BE2C (cell line): ENCODE measurements at places on chromosomes 16 and 17.

DNA sequence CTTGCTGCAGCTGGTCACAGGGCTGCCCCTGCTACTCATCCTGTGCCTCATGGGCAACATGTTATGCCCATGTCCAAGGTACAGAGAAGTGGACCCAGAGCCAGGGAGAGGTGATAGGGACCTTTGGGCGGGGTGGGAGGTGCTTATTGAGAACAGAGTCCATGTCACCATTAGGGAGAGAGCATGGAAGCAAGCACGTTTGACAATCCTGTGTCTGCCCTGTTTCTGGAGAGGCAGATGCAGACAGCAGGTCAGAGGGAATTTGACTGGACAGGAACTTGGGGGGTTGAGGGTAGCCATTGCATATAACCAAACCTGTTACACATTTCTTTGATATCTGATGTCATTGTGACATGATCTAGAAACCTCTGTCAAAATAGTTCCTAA is 14.3 kb upstream of the ARL4D start:
- DNase-seq: no peak

GRCh38 chr16:84911486-84912216 is 91.9 kb downstream of the CRISPLD2 start:
- no peak for DNase-seq

- DNase-seq: peak; percentile 72
Observed at GRCh38 chr16:22321340-22322001, 24.3 kb downstream of the POLR3E start.

DNA sequence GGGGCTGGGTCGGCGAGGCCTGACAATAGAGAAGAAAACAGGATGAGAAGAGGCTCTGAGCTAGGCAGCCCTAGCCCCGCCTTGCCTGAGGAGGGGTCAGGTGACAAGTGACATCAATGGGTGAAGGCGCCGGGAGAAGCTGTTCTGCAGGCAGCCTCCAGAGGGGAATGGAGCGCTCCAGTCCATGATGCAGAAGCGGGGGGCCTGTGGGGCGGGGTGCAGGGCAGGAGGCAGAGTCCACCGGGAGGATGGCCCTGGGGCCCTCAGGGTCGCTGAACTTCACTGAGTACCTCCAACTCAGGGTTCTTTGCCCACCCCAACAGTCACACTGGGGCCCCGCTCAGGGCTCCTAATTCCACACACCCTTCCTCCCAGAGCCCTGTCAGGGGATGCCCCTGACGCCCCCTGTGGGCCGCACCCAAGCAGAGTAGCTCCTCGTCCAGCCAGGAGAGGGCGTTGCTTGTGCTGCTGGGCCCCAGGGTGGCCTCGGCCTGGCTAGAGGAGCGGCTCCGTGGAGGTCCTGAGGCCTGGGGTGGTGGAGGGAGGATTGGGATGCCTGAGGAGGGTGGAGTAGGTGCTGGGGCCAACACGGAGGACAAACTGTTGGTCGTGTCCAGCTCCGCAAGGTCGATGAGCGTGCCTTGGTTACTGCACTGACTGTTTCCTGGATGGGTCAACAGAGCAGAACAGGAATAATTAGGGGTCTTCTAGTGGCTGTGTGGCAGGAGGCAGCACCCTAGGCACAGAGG is 20.8 kb downstream of the GGA3 start:
- peak; percentile 74 for DNase-seq

- DNase-seq: no peak
Observed at GRCh38 chr17:284676-285355, 67.8 kb downstream of the RPH3AL start.

GRCh38 chr16:5465714-5466113 is 368.1 kb upstream of the EEF2KMT start:
- no peak for DNase-seq

- DNase-seq: no peak
Observed at GRCh38 chr17:49779156-49779738, 9.2 kb upstream of the KAT7 start.

DNA sequence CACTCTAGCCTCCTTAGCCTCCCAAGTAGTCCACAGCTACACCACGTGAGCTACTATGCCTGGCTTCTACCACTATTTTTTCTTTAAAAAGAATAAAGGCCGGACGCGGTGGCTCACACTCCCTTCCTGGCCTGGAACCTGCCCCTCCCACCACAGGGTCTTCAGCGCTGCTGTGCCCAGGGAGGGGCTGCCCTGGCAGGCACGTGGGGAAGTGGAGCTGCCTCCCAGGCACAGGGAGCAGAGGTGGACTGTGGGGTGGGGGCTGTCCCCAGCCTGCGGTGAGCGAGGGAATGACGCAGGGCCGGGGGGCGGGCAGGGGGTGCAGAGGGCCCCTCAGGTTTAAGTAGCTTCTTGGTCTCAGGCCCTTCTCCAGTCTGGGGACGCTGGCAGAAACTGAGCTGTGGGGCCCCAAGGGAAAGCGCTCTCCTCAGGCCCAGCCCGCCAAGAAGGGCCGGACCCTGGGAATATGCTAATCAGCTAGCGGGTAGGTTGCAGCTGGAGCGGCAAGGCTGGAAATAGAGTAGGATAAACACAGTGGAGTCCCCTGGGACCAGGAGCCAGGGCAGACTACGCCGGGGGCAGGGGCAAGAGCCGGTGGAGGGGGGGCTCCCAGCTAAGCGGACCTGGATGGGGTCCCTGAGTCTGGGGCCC is 46.8 kb downstream of the TIMM22 start:
- DNase-seq: peak; percentile 55

DNA sequence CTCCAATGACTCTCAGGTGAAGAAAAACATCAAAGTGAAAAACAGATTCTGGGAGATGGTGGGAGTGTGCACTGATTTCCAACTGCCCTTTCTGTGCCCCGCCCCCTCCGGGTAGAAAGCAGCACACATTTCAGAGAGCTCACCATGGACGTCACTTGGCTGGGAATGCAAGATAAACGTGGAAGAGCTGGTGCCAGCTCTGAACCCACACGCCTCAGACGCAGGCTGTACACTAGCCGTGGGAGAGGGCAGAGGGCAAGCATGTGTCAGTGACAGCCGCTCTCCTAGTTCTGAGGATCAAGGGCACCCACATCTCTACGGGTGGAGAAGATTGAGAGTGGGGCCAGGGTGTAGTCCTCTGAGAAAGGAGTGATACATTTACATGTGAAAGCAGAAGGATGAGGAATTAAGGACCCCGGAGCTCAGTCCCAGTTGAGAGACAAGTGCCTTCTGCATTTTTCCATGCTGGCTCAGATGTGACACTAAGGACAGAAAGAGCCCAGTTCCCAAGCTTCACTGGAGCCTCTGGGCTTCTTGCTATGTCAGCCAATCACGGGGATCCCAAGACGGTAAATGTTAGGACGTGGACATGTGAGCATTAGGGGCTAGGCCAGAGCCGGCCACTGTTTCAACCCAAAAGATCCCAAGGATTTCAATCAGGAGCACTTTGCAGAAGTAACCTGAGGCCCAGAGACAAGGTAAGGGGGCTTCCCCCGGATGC is 101.3 kb downstream of the ZFHX3 start:
- DNase-seq: no peak

- no peak for DNase-seq
Observed at GRCh38 chr16:80092681-80093080, 448.1 kb upstream of the DYNLRB2 start.
